ENCODE measurements at places on chromosomes 12 and 14.

DNA sequence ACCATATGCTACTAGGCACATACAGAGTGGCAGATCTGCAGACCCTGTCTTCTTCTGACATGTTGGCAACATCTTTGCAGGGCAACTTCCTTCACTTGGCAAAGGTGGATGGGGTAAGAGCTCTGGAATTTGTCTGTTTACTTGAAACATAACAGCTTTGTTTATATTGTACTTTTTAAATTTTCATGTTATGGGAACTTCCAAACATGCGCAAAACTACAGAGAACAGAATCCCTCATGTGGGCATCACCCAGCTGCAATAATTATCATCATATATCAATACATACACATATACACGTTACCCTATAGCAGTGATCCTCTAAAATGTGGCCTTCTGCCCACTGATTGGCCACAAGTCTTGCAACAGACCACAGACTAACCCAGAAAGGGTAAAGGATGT is 103.4 kb downstream of the STAB2 start:
- no peak for DNase-seq

- DNase-seq, result peak; percentile 77
These were observed 84.7 kb downstream of the TTC7B start for GRCh38 chr14:90731487-90731886.

GRCh38 chr14:34256223-34256622 is 205.8 kb downstream of the SPTSSA start:
- DNase-seq, result no peak

DNA sequence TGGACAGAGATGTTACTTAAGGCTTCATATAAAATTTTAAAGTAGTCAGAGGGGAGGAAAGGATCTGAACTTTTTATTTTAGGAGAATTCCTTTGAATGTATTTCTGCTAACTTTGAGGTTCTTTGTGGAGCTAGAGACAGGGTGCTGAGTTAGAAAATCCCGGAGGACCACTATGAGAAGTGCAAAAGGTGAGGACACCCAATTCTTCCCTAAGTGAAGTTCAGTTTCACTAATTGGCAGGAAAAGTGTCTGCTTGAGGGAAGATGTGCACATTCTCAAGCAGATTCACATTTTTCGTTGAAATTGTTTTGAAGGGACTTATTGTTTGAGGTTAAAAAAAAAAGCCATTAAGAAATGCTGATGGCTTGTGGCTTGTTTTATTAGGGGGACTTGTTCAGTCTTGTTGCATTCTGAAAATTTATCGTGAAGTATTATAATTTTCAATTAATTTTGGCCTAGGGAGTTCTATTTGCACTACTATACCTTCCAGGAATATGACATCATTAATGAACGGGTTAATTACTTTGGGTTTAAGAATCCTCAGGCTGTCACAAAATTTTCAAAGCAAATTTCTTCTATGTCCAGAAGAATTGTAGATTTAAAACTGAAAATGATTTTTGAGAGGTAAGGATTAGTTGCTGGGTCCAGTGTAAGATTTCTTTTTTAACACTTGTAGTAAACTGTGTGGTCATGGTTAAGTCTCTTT is 1.8 kb downstream of the PCNX1 start:
- no peak for DNase-seq

DNA sequence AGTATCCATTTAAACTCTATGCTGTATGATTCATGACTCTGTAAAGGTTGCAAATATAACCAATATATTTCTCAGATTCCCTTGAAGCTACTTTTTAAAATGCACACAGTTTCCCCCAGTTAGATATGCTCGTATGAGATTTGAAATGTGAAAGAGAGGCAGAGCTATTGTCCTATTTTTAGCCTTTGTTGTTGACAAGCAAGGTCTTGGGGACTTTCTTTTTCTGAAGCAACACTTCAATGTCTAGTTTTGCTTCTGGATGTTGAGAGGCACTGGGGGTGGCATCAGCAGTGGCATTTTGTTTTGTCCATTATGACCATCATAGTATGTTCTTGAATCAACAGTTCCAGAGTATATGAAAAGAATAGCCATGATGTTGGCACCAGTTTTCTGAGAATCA is 63.4 kb downstream of the ASCL1 start:
- no peak for DNase-seq

DNA sequence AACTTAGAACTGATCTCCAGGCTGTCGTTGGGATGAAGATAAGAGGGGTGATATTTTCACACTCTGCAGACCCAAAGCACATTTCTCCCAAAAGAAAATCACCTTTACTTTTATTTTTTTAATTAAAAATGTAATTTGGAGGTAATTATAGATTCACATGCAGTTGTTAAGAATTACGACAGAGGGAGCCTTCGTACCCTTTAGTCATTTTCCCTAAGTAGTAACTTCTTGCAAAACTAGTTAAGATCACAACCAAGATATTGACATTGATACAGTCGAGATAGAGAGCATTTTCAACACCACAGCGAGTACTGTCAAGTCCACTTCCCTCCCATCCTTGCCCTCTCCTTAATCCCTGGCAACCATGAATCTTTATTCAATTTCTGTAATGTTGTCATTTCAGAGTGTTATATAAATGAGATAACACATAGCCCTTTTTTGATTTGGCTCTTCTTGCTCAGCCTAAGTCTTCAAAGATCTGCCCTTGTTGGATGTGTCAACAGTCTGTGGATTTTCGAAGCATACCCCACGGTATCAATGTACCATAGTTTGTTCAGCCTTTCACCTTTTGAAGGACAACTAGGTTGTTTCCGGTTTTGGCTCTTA is 39.6 kb downstream of the DNAH10 start:
- no peak for DNase-seq

All from NCI-H187 (cell line).